ENCODE measurements at places on chromosomes 16 and 17.
A peak's percentile ranks its signal among the peaks of the same experiment; 100 is the strongest.

- no peak for DNase-seq
Observed at GRCh38 chr16:27985981-27986380, 77.5 kb downstream of the GSG1L start.

- DNase-seq, result no peak
Observed at GRCh38 chr17:46274238-46274637, 20.7 kb upstream of the LRRC37A start.

- DNase-seq, result no peak
Observed at GRCh38 chr17:50891577-50891989, 25.4 kb upstream of the TOB1 start.

GRCh38 chr17:39926588-39927100, 757 bp downstream of the ORMDL3 start:
- DNase-seq, result peak; percentile 77

DNA sequence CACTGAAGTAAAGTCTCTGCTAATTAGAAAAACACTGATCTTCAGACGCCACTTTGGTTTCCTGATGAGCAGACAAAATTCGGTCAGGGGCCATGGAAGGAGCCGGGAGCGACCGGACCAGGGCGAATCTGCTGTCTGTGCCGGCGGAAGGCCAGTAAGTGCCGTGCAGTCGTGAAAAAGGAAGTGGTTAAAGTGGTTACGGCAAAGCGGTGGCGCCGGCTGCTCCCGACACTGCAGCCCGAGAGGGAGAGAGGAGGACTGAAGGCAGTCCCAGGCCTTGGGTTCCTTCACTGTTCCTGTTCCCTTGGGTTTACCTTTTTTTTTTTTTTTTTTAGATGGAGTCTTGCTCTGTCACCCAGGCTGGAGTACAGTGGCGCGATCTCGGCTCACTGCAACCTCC, 17.3 kb upstream of the HEXD start:
- DNase-seq, result peak; percentile 77

- no peak for DNase-seq
Observed at GRCh38 chr16:78817200-78817739, 717.8 kb downstream of the WWOX start.

DNA sequence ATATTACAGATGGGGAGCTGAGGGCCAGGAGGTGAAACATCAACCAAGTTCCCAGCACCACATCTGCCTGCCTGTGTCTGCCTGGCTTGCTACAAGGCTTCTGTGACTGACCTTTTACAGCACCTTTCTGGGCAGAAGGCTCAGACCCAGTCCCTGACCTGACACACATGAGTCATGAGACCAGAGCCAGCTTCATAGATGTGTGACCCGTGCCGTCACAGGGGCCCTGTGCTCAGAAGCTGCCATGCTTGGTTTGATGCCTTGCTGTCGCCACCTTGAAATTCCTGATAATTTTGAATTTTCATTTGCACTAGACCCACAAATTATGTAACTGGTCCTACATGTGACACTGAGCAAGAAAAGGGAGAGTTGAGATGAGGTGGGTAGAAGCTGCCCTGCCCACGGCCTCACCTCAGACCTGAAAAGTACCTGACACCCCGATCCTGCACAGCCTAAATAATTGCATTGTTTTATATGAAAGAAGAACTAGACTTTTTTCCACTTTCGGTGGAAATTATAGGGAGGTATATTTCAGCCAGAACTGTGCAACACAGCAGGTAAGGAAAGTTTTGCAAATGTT, 13.3 kb upstream of the PECAM1 start:
- no peak for DNase-seq

- DNase-seq, result peak; percentile 80
Observed at GRCh38 chr17:6831661-6832263, at the start of gene TEKT1. TEKT1 (minus strand) TSS chr17:6831729; CDS start chr17:6830376, 1,353 bp downstream.

- peak; percentile 18 for DNase-seq
Observed at GRCh38 chr17:309361-309888, 43.2 kb downstream of the RPH3AL start.

Data from activated CD4-positive, alpha-beta T cell treated with anti-CD3 and anti-CD28 coated beads for 36 hours (primary cell).